NCI-H748 treated with DMSO at 0.1 percent for 48 hours (cell line): ENCODE measurements at places on chromosomes 7 and 10.

DNA sequence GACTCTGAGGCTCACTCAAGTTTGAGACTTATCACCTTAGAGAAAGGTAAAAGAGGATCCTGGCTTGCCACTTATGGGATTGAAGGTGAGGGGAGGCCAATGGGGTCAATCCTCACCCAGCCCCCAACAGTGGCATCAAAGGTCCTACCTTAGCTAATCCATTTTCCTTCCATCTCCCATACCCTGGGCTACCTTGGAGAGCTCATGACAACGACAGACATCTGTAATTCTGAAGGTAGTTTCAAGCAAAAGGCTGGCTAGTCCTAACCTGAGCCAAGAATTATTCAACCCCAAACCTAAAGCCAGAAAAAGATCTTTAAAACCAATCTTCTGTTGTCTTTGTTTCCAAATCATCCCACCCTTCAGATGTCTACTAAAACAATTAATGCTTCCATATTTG, 179.2 kb upstream of the GHITM start:
- DNase-seq, result no peak

- no peak for DNase-seq
Observed at GRCh38 chr7:139691253-139691781, 86.5 kb downstream of the HIPK2 start.

GRCh38 chr10:113961182-113962031, 82.3 kb upstream of the ADRB1 start:
- DNase-seq, result no peak

GRCh38 chr7:87226495-87226894, 7.0 kb upstream of the TMEM243 start:
- no peak for DNase-seq

GRCh38 chr10:75352650-75353049, 48.9 kb downstream of the ZNF503 start:
- no peak for DNase-seq

- no peak for DNase-seq
Observed at GRCh38 chr10:43944381-43945093, 295.9 kb upstream of the ZNF32 start.

DNA sequence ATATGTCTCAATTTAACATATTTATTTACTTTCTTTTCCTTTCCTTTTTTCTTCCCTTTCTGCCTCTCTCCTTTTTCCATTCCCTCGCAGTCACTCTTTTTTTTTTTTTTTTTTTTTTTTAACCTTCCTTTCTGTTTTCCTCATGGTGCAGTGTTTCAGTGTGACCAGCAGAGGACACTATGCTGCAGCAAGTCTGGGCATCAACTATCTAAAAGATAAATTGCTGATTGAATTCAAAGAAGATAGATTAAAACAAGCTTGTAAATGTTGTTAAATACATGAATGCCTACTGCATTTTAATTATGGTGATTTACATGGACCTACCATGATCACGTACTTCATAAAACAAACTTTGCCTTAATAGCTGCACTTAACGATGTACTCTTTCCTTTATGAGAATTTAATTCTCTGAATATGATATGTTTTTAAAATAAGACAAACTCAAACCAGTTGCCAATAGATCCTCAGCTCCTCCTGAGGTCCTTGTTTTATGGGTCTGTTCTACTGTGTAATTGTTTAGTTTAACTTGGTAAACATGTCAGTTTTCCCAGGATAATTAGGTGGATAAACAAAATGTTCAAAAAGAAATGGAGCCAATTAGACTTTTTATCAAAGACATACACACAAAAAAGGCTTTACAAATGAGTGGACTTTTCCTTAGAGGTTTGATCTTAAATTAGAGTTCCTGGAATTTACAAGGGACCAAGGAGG, 101.0 kb upstream of the AGR3 start:
- peak; percentile 49 for DNase-seq

DNA sequence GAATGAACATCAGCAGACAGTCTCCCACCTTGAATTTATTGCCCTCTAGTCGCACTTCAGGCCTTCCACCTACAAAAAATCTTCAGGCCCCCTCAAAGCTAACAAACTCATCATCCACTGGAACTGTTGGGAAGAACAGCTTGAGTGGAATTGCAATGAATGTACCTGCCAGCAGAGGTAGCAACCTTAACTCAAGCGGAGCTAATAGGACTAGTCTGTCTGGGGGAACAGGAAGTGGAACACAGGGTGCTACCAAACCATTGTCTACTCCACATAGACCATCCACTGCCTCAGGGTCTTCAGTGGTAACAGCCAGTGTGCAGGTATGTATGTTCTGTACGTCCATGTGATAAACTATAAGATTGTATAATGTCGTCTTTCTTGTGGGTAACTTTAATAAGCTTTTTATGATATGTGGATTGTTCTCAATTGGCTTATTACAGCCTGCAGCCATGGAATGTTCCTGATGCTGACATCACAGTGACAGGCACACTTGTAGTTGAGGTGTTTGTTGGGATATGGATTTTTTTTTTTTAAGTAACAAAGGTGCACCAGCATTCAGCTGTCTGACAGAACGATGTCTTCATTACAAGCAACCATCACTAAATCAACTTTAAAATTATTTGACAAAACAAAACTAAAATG, 53.3 kb downstream of the UBN2 start:
- no peak for DNase-seq

DNA sequence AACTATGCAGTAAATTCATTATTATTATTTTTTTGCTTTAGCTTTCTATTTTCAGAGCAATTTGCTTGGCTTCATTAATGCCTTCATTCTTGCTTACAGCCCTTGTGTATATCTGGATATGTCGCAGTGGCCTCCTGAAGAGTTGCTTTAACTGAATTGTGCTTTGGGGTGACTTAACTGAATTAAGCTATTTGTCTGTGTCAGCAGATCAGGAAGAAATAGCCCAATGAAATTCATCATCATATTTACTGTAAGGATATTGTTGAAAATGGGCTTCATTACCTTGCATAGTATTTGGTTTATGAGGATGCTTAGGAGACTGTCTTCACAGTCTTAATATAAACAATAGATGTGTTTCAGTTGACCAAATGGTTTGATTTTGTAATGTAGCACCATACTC, 59.7 kb upstream of the PIP4K2A start:
- no peak for DNase-seq

- DNase-seq, result no peak
Observed at GRCh38 chr10:36533316-36533715, 592.1 kb upstream of the ANKRD30A start.

DNA sequence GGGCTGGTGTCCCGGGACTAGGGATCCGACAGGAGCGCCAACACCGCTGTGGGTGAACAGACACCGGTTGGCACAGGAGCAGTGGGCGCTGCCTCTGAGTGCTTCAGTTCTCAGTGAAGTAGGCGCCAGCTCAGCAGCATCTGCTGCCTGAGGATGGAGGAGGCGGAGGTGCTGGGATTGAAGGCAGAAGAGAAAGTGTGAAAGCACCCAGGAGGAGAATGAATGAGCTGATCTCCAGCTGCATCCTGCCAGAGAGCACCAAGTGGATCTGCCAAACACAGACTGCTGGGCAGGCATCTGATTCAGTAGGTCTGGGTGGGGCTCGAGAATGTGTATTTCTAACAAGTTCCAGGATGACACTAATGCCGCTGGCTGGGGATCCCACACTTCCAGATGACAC, 74.5 kb downstream of the LANCL2 start:
- DNase-seq, result no peak

DNA sequence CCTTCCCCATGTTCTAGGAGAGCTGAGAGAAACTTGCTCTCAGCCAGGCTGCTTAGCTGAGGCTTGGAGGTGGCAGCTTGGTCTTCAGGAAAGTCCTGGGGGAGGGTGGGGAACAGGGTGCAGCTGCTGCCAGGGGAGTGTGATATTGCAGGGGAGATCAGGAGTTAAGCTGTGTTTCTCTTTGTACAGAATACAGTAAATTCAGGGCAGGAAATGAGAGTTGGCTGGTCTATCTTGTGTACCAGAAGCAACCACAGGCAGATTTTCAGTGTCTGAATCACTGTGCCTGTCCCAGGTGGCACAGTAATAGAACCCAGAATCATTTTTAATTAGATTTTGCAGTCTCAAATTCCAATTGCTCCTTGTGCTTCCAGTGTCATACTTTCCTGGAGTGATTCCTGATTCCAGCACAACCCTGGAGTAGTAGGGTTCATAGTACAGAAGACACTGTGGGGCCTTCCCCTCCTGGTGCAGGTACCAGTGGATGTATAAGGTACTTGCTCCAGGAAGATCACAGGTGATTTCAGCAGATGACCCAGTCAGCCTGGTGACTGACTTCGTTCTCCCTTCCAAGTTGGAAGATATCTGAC, 94.0 kb upstream of the TARP start:
- no peak for DNase-seq

GRCh38 chr7:98322331-98323270, 41.1 kb downstream of the BRI3 start:
- no peak for DNase-seq

GRCh38 chr10:68795886-68796532, 31.3 kb upstream of the STOX1 start:
- DNase-seq, result no peak

GRCh38 chr10:91909117-91909677, at the start of gene FGFBP3:
Gene FGFBP3 (minus strand): TSS chr10:91909486. CDS start chr10:91908969, 517 bp downstream.
- peak; percentile 53 for DNase-seq

- DNase-seq, result no peak
Observed at GRCh38 chr7:158442260-158442659, 145.4 kb downstream of the PTPRN2 start.

DNA sequence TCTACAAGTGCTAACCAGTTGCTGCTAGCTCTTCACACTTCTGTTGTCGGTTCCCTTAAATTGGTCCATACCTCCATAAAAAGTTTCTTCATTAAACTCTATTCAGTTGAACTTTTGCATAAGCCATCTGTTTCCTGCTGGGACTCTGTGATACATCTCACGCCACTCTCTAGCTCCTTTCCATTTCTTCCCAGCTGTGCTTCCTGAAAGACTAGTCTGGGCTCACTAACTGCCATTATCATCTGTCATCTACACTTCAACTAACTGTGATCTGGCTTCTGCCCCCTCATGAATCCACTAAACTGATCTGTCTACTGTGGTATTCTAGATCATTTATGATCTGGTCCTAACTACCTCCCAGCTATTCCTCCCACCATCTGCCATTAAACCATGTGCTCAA, 78.3 kb downstream of the ELAPOR2 start:
- DNase-seq, result no peak

DNA sequence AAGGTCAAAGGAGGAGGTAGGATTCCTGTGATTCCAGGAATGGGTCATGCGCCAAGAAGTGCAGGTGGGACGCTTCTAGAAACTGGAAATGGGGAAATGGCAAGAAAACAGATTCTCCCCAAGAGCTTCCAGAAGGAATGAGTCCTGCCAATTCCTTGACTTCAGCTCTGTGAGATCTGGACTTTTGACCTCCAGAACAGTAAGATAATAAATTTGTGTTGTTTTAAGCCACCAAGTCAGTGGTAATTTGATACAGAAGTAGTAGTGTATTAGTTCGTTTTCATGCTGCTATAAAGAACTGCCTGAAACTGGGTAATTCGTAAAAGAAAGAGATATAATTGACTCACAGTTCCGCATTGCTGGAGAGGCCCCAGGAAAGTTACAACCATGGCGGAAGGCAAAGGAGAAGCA, 178.6 kb upstream of the GALNT17 start:
- DNase-seq, result no peak

- no peak for DNase-seq
Observed at GRCh38 chr7:93914581-93915066, 6.9 kb upstream of the GNG11 start.

DNA sequence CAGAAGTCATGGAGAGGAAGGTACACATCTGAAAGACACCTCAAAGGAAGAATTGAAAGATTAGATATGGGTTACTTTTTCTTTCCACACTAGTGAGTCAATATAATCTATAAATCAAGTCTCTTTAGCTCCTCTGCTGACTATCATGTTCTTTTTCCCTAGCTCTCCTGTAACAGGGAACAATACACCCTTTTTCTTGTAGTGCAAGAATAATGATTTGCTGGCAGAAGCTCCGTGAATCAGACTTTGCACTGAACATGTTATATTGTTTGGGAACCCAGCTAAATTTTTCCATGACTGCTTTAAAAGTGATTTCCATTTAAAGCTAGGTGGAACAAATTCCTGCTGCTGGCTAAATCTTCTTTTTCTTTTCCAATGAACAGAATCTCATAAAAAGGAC, 756.6 kb upstream of the C7orf33 start:
- DNase-seq, result no peak

DNA sequence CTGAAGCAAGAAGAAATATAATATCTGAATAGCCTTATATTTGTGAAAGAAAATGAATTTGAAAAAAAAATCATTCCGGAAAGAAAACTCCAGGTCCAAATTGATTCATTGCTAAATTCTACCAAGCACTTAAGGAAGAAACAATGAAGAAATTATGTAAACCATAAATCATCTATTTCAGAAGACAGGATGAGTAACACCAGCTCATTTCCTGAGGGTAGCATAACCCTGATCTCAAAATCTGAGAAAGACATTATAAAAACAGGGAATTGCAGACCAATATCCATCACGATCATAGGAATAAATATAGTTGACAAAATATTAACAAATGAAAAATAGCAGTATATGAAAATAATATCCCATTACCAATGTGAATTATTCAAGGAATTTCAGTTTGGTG, 70.1 kb upstream of the RAB18 start:
- no peak for DNase-seq

- no peak for DNase-seq
Observed at GRCh38 chr7:74655768-74656440, 1.6 kb upstream of the GTF2I start.

DNA sequence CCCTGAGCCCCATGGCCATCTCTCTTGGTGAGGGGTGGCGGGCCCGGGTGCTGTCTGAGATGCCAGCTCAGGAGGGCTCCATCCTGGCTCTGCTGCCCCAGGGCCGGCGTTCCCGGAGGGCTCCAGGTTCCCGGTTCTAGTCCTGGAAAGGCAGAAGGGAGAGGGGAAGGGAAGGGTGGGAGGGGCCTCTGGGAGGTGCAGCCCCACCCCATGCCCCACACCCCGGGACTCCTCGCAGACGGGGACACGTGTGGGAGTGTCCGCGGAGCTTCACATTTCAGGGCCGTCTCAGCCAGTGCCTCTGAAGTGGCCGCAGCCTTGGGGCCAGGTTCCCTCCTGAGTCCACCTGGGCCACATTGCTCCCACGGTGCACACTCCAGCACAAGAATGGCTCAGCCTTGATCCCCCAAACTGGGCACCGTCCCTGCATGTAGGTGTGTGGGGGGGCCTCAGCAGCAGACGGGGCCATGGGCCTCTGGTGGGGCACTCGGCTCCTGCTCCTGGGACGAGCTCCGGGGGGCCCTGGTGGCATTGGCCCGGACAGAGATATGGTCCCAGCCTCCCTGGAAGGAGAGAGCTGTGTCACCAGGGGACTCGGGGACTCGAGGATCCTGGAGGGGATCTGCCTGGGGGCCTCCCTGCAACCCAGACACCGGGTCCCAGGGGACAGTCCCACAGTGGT, 5.8 kb downstream of the BHLHA15 start:
- DNase-seq, result no peak

GRCh38 chr10:84375011-84375410, 46.6 kb downstream of the CCSER2 start:
- peak; percentile 66 for DNase-seq
